ENCODE measurements at places on chromosomes 3 and 15. TPM values are rescaled to one million over a fixed set of nuclear protein-coding genes. Genes with fewer than 3 reads are reported as not detected.
A peak's percentile ranks its signal among the peaks of the same experiment; 100 is the strongest.

- no peak overlapping the region for H3K4me3 ChIP-seq
- DNase-seq: no peak
- no peaks in the 10 kb centered on the region for H3K36me3 ChIP-seq
- H3K27me3 ChIP-seq: peaks cover 49% of the 10 kb centered on the region
- H3K27ac ChIP-seq: no peak overlapping the region
These were observed 23.9 kb upstream of the ST3GAL6 start for GRCh38 chr3:98739266-98739665.

DNA sequence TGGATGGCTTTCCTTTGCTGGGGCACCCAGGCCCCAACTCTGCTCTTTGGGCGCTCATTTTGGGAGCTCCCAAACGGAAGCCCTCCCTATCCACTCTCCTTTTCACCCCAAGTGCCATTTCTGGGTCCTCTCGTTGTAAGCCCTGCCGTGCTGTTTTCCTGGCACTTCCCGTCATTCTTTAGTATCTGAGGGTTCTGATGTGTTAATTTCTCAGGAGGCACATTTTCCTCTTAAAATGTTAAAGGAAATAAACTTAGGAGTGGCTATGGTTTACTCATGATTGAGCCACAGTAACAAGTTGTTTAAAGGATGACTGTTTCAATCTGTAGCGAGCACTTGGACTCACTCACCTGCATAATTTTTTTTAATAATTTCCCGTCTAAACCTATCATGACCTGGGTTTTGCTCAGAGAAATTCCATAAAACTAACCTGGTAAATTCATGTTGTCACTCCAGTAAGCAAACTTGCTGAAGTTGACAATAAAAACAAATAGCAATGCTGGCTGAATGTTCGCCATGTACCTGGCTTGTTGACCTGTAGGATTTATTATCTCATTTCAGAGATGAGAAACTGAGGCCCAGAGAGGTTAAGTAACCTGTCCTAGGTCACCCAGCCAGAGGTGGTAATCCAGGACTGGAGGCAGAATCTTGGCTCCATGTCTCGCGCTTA, 10.6 kb downstream of the ALDH1A3 start:
- no peaks in the 10 kb centered on the region for H3K27me3 ChIP-seq
- no peak overlapping the region for H3K27ac ChIP-seq
- DNase-seq: peak; percentile 14
- H3K4me3 ChIP-seq: no peak overlapping the region
- H3K4me1 ChIP-seq: peaks cover 16% of the 10 kb centered on the region
- H3K36me3 ChIP-seq: no peaks in the 10 kb centered on the region

DNA sequence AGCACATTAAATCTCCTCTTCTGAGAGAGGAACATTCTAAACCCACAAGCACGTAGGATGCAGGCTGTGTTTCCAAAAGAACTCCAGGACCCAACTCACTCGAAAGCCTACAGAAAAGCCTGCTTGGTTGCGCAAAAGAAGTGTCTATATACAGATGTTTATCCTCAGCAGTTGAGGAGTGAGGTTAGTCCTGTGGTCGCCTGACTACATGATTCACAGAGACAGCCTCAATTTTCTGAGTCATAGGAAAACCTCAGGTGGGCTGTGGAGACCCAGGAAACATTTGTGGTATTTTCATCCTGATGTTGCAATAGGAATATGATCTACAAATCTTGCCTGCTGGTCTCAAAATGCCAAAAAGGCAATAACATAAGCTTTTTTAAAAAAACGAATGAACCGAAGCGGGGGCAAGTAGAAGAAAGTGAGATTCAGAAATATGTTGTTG, 183.8 kb upstream of the THRB start:
- H3K4me3 ChIP-seq: peak overlapping the region; percentile 68
- peak overlapping the region; percentile 68 for H3K27ac ChIP-seq
- DNase-seq: peak; percentile 90
- H3K36me3 ChIP-seq: no peaks in the 10 kb centered on the region

DNA sequence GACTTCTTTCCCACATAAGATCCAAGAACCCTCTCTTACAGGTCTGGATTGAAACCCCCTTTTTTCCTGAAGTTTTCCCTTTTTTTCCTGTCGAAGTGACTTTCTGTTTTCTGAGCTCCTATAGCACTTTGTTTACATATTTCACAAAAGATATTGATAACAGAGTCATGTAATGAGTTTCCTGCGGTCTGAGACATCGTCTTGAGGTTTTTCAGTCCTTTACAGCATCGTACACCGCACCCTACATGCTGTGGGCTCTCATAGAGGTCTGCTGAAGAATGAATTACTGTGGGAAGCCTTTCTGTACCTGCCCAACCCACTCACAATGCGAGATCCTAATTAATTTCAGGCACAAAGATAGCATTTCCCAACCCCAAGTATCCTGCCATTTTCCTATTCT, 53.1 kb downstream of the MCF2L2 start:
- no peaks in the 10 kb centered on the region for H3K27me3 ChIP-seq
- H3K27ac ChIP-seq: no peak overlapping the region
- H3K4me3 ChIP-seq: no peak overlapping the region
- DNase-seq: no peak
- peaks cover 12% of the 10 kb centered on the region for H3K4me1 ChIP-seq
- H3K36me3 ChIP-seq: no peaks in the 10 kb centered on the region

- H3K4me3 ChIP-seq: no peak overlapping the region
- H3K27ac ChIP-seq: peak overlapping the region; percentile 74
- peak; percentile 78 for DNase-seq
- no peaks in the 10 kb centered on the region for H3K36me3 ChIP-seq
- peaks cover 42% of the 10 kb centered on the region for H3K4me1 ChIP-seq
These were observed 35.9 kb upstream of the TRAK1 start for GRCh38 chr3:42055291-42055690.

- no peaks in the 10 kb centered on the region for H3K27me3 ChIP-seq
- H3K4me1 ChIP-seq: peaks cover 51% of the 10 kb centered on the region
- H3K4me3 ChIP-seq: no peak overlapping the region
- H3K36me3 ChIP-seq: peaks cover 5% of the 10 kb centered on the region
- DNase-seq: no peak
These were observed 17.4 kb downstream of the SMAD6 start for GRCh38 chr15:66719471-66719870.

- peaks cover 20% of the 10 kb centered on the region for H3K4me1 ChIP-seq
- peak; percentile 38 for DNase-seq
- no peak overlapping the region for H3K4me3 ChIP-seq
- no peak overlapping the region for H3K27ac ChIP-seq
These were observed 299.1 kb downstream of the TLE3 start for GRCh38 chr15:69798481-69799250.

DNA sequence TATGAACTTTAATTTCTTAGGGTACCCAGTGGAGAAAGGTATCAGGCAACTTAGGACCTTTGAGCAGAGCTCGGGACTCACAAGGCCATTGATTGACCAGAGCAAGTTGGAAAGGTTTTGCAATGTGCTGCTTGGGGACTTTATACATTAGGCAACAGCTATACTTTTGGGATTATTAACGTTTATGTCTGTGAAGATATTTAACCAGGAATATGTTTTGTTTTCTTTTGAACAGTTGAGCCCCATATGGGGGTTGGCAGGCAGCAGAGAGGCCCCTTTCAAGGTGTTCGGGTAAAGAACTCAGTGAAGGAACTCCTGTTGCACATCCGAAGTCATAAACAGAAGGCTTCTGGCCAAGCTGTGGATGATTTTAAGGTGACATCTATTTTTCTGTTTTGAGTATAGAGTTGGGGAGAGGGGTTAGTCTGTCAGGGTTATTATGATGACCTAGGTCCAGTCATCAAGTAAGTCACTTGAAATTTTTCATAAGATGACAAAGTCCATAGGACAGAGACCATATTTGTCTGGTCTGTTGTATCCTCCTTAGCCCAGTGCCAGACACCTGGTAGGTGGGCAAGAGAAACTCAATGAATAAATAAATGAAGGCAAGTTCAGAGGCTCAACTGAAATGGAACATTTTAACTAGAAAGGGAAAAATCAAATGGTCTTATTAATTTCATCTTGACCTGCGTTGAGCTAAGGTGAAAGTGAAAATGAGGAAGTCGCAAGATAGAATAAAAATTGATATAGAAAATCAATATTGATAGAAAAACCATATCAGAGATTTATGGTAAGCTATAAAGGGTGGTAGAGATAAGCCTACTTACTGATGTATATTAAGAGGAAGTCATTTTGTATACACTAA, 2.8 kb downstream of the NFKBIZ start:
- DNase-seq: no peak
- no peaks in the 10 kb centered on the region for H3K27me3 ChIP-seq
- H3K4me3 ChIP-seq: peak overlapping the region; percentile 93
- peaks cover 26% of the 10 kb centered on the region for H3K4me1 ChIP-seq

GRCh38 chr3:149634573-149634972, 23.3 kb downstream of the WWTR1 start:
- H3K27me3 ChIP-seq: no peaks in the 10 kb centered on the region
- H3K4me3 ChIP-seq: no peak overlapping the region
- H3K4me1 ChIP-seq: peaks cover 24% of the 10 kb centered on the region
- H3K36me3 ChIP-seq: no peaks in the 10 kb centered on the region
- no peak overlapping the region for H3K27ac ChIP-seq
- DNase-seq: no peak

DNA sequence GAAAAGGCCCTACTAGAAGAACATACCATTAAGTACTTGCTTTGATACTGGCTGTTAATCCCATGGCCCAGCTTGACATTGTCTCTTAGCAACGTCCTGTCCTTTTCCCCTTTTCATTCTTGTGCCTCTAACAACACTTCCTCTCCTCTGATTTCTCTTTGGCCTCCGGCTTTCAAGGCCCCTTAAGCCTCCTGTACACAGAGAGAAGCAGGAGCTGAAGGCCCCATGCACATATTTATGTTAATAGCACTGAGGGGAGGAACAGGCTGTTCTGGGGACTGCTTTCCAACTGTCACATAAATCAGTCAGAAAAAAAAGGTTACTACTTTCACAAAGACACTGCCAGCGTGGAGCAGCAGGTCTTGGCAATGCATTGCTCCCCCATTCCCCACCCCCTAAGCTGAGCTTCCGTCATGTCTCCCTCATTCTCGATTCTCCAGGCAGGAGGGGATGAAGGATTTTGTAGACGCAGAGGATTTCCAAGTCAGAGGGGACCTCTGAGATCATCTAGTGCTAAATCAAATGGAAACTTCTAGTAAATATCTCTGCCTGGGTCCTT, 257.4 kb upstream of the ADAMTS9 start:
- no peaks in the 10 kb centered on the region for H3K36me3 ChIP-seq
- H3K27ac ChIP-seq: no peak overlapping the region
- H3K4me1 ChIP-seq: no peaks in the 10 kb centered on the region

- H3K36me3 ChIP-seq: no peaks in the 10 kb centered on the region
- peaks cover 63% of the 10 kb centered on the region for H3K4me1 ChIP-seq
These were observed 302.2 kb upstream of the TPM1 start for GRCh38 chr15:62740141-62741004.

- H3K27ac ChIP-seq: no peak overlapping the region
- no peak for DNase-seq
- H3K36me3 ChIP-seq: no peaks in the 10 kb centered on the region
- peaks cover 10% of the 10 kb centered on the region for H3K4me1 ChIP-seq
- no peaks in the 10 kb centered on the region for H3K27me3 ChIP-seq
- H3K4me3 ChIP-seq: no peak overlapping the region
These were observed 124.8 kb downstream of the LIPC start for GRCh38 chr15:58556541-58556940.

GRCh38 chr3:128229106-128229857, 76.0 kb downstream of the EEFSEC start:
- no peak overlapping the region for H3K27ac ChIP-seq
- no peaks in the 10 kb centered on the region for H3K27me3 ChIP-seq
- DNase-seq: no peak
- no peaks in the 10 kb centered on the region for H3K36me3 ChIP-seq
- H3K4me1 ChIP-seq: no peaks in the 10 kb centered on the region

GRCh38 chr3:180680097-180680430, 775 bp upstream of the CCDC39 start:
- no peaks in the 10 kb centered on the region for H3K36me3 ChIP-seq
- no peak overlapping the region for H3K27ac ChIP-seq
- DNase-seq: peak; percentile 52
- H3K27me3 ChIP-seq: no peaks in the 10 kb centered on the region
- H3K4me3 ChIP-seq: peak overlapping the region; percentile 82

- H3K4me3 ChIP-seq: no peak overlapping the region
- H3K36me3 ChIP-seq: 0 out of 2 replicates have a peak, but pooled peaks cover 4% of the 10 kb centered on the region
- no peaks in the 10 kb centered on the region for H3K27me3 ChIP-seq
These were observed 9.6 kb upstream of the CFAP44 start for GRCh38 chr3:113450911-113451310.

GRCh38 chr3:4271834-4272233, 31.3 kb upstream of the SETMAR start:
- no peaks in the 10 kb centered on the region for H3K36me3 ChIP-seq
- no peaks in the 10 kb centered on the region for H3K4me1 ChIP-seq
- no peaks in the 10 kb centered on the region for H3K27me3 ChIP-seq
- no peak overlapping the region for H3K4me3 ChIP-seq

GRCh38 chr3:64341296-64341695, 116.0 kb upstream of the PRICKLE2 start:
- no peaks in the 10 kb centered on the region for H3K36me3 ChIP-seq
- H3K27me3 ChIP-seq: no peaks in the 10 kb centered on the region

Gene DUOXA2
- total RNA-seq: not detected

Gene MYRIP
- total RNA-seq: 0.32 TPM

Gene SLC38A3
- not detected for total RNA-seq

Gene TMEM207
- not detected for total RNA-seq

Gene BNC1
- total RNA-seq: 8.7 TPM

Gene CFAP92
- total RNA-seq: not detected

Gene FXR1
- total RNA-seq: 105 TPM

Gene CD80
- not detected for total RNA-seq

Gene PLA2G4F
- total RNA-seq: not detected

Gene GPR149
- total RNA-seq: not detected

Gene RHCG
- total RNA-seq: not detected

Gene CGNL1
- total RNA-seq: 0.13 TPM

Gene TRPM1
- not detected for total RNA-seq
